ENCODE measurements at places on chromosomes 5 and 9.

DNA sequence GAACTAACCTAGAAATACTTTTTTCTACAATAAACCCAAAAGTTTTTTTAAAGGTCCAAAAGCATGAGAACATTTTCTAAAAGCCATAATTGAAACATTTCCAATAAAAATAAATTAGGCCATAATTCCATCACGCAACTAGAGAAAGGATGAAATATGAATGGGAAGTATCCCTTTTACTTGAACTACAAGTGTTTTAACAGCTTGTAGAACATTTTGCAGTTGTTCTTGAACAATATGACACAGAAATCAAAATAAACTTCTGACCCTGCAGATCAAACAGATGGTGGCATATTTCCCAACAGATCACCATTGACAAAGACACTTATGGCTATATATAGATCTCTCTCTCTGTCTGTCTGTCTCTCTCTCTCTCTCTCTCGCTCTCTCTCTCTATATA, 624.4 kb downstream of the PSAT1 start:
- peak; percentile 11 for DNase-seq

- no peak for DNase-seq
Observed at GRCh38 chr5:26034813-26035212, 1003.6 kb downstream of the CDH9 start.

GRCh38 chr5:40689438-40689837, 9.7 kb downstream of the PTGER4 start:
- peak; percentile 98 for DNase-seq

DNA sequence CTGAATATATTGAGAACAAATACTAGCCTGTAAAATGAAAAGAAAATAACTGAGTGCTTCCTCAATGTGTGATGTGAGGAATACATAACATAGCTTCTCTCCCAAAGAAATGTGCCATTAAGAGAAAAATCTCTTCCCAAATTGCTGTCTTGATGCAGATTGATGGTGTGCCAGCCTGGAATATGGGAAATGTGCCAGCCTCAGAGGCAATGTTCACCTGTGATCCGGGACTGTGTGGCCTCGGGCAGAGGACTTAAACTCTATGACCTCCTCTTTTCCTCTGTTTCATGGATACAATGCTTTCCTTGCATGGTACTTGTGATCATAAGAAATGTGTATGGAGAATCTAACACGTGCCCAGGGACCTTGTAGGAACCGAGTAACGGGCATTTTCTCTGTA, 370.9 kb downstream of the DIRAS2 start:
- DNase-seq: no peak

DNA sequence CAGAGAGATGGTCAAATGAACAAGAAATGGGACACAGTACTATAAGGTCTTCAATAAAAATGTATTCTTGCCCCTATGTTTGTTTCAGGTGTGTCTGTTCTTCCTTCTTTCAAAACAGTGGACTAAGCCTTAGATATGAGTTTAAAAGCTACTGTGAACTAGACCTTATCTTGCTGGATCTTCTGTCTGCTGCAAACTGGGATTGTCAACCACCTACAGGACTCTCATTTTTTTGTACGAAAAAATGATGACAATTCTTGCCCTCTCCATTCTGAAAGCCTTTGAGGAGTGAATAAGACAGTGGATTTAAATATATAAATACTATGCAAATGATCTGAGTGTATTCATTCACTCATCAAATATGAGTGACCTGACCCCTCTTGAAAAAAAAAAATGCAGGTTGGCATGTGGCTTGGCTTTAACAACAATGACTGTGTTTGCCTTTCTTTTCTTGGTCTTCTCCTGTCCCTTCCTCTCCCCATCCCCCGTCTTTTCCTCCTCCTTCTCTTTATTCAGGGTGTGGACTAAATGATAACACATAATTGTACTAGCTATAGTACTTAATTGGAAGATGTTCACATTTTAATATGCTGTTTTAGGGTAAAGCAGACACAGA, 235.5 kb upstream of the TRIM32 start:
- no peak for DNase-seq

DNA sequence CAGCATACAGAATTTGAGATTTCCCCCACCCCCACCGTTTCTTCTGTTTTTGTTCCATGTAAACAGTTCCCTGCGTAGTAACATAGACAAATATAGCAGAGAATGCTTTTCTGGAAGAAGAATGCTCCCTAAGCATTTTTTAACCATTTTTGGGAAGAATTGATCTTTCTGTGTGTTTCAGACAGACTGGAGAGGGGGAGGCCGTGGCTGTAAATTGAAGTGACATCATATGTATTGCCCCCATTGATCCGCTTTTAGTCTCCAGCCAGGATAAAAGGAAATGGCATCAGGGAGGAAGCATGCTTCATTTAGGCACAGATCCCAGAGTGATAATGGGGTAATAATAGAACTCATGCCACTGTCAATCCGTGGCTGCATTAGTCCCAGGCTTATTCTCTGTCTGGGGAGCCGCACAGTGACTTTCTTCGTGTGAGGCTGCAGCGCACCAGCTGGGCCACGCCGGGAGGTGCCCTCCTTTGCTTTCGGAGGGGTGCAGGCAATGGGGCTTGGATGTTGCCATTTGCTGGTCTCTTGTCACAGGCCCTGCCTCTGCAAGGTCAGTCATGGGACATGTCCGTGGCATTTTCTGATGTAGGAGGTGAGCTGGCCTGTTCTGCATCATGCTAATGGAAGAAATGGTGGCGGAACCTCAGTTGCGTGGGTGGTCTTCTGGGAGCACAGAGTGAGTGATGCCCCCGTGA, 261.5 kb downstream of the FANCC start:
- peak; percentile 51 for DNase-seq

- no peak for DNase-seq
Observed at GRCh38 chr9:134638502-134639090, 3.0 kb upstream of the COL5A1 start.

DNA sequence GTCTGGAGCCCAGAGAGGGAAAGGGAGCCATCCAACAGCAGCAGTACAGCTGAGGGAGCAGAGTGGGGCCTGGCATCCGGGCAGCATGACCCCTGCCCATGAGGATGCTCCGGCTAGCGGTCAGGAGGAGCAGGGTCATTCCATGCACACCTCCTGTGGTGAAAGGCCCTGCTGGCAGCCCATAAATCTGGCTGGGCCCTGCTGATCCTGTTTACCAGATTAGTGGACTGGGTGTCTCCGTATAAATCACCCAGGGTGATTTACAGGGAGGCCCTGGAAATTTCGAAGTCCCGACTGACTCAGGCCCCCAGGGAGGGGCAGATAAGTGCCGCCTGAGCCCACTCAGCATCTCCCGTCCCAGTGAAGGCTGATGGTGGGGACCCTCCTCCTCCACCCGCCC, 117.6 kb upstream of the HAND1 start:
- no peak for DNase-seq

DNA sequence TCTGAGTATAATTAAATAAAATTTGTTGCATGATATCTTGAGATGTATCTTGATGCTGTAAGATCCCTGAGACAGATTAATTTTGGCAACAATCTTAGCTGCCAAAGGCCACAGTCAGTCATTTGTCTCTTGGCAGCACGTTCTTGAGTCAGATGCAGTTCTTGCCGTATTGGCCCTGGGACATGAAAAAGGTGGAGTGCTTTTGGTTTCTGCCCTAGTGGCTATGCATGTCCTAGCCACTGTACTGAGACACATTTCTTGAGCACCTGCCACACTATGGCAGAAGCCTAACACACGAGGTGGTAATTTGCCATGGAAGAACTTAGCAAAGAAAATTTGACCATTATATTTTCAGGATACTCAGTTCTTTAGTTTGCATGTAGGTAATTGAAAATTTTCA, 45.0 kb upstream of the PHF2 start:
- peak; percentile 20 for DNase-seq

GRCh38 chr5:43061352-43062075, 21.4 kb upstream of the ANXA2R start:
- DNase-seq: no peak

GRCh38 chr9:107624234-107624948, 134.8 kb upstream of the KLF4 start:
- no peak for DNase-seq

DNA sequence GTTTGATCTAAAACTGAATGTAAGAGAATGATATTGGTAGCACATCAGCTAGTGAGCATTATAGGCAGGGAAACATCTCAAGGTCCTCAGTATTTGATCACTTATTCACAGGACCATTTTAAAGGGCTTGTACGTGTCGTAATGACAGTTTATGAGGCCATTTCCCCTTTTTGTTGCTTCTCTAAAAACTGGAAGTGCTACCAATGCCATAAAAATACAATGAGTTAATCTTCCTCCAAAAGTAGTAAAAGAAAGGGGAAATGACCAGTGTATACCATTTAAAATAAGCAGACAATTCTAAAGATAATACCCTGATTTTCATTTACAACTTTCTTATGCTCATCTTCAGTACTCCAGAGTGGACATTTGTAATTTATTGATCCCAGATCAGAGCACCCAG, 285.8 kb upstream of the PCSK5 start:
- DNase-seq: no peak

DNA sequence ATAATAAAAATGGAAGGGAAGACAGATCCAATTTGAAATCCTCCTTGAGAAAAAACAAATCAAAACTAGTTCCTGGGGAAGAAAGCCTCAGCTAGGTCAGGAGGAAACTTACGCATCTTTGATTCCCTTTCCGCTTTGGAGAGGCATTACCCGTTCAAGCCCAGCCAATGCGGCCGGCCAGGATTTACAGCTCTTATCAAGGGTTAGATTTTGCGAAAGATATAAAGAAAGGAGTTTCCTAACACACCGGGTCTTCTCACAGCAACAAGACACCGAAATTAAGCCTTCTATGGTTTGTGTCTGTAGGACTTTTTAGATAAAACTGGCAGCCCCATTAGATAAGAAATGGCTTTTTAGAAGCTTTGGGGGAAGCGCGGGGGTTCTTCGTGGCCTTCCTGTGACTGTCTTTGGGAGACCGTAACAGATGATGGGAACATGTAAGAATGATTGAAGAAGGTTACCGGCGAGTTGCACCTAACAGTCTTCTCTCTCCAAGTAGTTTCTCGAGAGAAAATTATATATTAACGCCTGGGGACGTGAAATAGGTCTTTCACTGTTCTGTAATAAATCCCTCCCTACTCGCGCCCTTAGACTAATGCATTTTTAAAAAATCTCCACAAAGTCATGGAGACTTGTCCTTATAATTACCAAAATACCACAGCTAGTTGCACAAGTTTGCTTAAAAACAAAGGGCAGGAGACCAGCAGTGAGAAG, 1.3 kb upstream of the ISL1 start:
- no peak for DNase-seq

DNA sequence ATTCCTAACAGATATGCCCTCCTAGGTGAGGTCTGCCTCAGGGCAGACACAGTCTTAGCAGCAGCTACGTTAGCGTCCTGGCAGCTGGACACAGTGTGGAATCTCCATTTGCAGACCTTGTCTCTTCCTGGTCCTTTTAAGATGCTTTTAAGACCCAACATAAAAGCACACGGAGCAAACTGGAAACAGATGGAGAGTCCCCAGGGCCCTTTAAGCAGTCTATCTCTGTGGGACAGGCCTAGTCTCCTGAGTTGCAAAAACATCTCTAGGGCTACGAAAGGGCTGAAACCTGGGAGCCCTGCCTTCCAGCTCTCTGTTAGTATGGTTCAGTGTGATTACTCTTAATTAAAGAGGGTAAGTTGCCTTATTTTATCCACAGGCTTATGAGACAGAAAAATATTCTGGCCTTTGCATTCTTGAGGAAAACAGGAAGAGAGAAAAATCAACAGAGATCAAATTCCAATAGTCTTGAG, 66.0 kb upstream of the GNA14 start:
- peak; percentile 50 for DNase-seq

DNA sequence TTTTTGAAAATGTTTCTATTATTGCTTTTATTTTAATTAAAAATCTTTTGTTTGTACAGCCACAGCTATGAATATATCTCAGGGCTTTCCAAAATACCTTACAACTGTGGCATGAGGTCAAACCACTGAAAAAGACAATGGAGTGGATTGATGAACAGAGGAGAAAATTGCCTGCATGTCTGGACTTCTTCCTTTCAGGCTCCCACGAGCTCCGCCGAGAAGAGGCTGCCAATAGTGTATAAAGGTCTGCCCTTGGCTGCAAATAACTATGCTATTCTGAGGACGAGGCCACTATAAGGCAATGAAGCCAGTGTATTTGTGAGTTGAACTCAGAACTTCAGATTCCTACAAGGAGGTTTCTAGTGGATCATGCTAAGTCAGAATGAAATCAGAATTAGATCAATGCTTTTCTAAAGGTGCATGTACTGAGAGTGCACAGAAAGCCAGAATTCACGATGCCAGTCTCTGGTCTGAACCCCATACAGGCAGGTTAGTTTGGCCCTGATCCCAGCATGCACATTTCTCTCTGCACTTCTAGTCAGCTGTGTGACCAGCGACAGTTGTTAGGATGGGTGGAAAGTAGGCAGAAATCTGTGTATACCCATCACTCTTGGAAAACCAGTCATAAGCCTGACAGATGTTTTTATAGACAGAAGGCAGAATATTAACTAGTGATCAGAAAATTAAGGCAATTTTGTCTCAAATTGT, 42.7 kb upstream of the PLPP1 start:
- peak; percentile 23 for DNase-seq

- DNase-seq: no peak
Observed at GRCh38 chr9:136222906-136223285, 18.0 kb upstream of the LHX3 start.

DNA sequence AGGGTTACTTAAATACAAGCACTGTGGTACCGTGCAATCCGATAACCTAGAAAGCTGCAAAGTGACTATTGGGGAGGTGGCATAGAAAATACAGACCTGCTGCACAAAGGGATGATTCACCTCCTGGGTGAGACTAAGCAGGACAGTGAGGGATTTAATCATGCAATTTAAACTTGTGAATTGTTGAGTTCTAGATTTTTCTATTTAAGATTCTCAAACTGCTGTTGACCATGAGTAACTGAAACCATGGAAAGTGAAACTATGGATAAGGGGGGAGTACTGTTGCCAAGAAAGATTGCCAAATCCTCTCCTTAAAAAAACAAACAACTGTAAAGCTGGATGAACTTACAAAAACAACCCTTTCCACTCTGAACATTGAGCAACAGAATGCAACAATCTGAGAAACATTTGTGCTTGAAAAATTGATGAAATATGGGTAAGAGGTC, 61.5 kb upstream of the NUDT12 start:
- DNase-seq: peak; percentile 97

DNA sequence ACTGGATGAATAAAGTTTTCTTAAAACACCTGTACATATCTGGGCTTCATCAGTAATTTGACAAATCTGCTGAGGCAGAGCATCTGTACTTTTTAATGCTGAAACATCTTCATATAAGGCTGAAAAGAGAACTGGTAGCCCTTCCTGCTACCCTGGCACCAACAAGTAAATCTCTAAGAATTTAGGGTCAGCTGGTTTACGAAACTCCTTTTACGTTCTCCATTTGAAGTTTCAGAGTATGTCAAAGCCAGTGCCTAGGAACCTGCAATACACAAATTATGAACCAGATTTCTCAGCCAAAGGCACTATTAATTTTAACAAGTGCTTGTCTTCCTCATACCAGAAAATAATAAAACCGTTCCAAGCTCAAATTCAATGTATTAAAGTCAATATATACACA, 3.8 kb downstream of the ZFAND5 start:
- DNase-seq: no peak

GRCh38 chr5:40278881-40279280, 400.8 kb upstream of the PTGER4 start:
- DNase-seq: no peak

GRCh38 chr9:127876026-127876763, 1.3 kb downstream of the AK1 start:
- DNase-seq: no peak

- DNase-seq: no peak
Observed at GRCh38 chr9:94164806-94165549, 80.7 kb downstream of the PTPDC1 start.

- DNase-seq: no peak
Observed at GRCh38 chr9:110170357-110171257, 37.4 kb downstream of the C9orf152 start.
